GM23338 (cell line): ENCODE measurements at places on chromosomes 3 and 15.

- peak overlapping the region; percentile 30; the same call in 1 of the 2 replicates for H3K27ac ChIP-seq
- H3K36me3 ChIP-seq, result no peaks in the 10 kb centered on the region
- DNase-seq, result peak; percentile 60
Measured at GRCh38 chr3:9316881-9317361, 45.9 kb upstream of the THUMPD3 start.

DNA sequence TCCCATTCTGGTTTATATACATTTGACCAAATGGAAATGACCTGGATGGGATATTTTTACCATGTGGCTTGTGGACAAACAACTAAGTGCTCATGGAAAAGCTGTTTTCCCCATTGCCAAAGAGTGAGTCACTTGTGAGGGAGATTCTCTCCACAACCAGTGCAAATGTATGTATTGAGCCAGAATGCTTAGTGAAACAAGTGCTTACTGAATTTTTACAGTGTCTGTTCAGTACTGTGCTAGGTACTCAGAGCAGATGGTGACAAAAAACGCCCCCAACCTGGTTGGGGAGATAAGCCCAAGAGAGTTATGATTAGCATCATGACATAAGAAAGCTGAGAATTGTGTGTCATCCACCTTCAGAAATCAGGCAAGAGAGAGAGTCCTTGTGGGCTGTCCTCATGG lies 2.3 kb downstream of the CHP1 start:
- 0 out of 2 replicates have a peak, but pooled peaks cover 10% of the 10 kb centered on the region for H3K27me3 ChIP-seq
- peaks cover 25% of the 10 kb centered on the region for H3K4me1 ChIP-seq

DNA sequence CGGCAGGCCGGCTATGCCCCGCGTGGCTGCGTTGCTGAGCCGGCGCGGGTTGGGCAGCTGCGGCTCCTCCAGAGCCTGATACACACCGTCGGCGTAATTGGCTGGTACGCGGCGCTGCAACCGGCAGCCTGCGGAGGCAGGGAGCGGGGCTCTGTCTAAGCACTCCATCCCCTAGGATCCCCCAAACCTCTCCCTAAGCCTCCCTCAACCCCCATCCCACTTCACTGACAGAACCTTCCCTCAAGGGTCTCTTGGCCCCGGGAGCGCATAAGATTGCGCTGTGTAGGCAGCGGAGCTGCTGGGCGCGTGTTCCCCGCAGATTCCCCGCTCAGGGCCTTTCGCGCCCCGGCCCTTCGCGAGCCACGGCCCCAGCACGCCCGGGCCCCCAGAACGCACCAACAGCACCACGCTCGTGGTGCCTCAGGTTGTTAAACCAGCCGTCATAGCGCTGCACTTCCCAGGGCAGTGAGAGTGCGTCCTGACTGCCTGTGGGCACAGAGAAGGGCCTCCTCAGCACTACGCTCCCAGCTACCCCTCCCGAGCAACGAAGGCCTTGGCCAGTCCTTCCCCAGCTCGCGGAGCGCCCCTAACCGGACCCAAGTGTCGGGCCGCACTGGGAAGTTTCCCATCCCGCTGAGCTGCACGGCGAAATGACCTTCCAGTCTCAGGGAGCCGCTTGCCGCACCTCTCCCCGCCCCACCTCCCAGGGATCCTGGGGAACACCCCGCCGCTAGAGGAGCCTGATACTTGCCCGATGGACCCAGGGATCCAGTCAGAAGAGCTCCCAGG lies 1.2 kb downstream of the DUOX2 start:
- no peaks in the 10 kb centered on the region for H3K36me3 ChIP-seq
- peaks cover 95% of the 10 kb centered on the region for H3K27me3 ChIP-seq
- peak; percentile 55 for DNase-seq
- peaks cover 40% of the 10 kb centered on the region for H3K4me1 ChIP-seq
- H3K27ac ChIP-seq, result no peak overlapping the region

GRCh38 chr15:26781816-26782215 lies 8.9 kb upstream of the GABRB3 start:
- H3K27me3 ChIP-seq, result no peaks in the 10 kb centered on the region
- no peak overlapping the region for H3K4me3 ChIP-seq
- no peak overlapping the region for H3K27ac ChIP-seq
- H3K4me1 ChIP-seq, result peaks cover 6% of the 10 kb centered on the region
- no peaks in the 10 kb centered on the region for H3K36me3 ChIP-seq

- H3K4me3 ChIP-seq, result no peak overlapping the region
- peaks cover 44% of the 10 kb centered on the region for H3K4me1 ChIP-seq
- no peak overlapping the region for H3K27ac ChIP-seq
- DNase-seq, result no peak
- no peaks in the 10 kb centered on the region for H3K36me3 ChIP-seq
- H3K27me3 ChIP-seq, result no peaks in the 10 kb centered on the region
Measured at GRCh38 chr3:149366031-149366430, 11.4 kb downstream of the TM4SF1 start.

- peaks cover 3% of the 10 kb centered on the region; the same call in 1 of the 2 replicates for H3K36me3 ChIP-seq
- H3K27me3 ChIP-seq, result no peaks in the 10 kb centered on the region
- peaks cover 23% of the 10 kb centered on the region for H3K4me1 ChIP-seq
Measured at GRCh38 chr15:73172508-73172907, 120.2 kb downstream of the NEO1 start.

GRCh38 chr15:73936588-73937290 lies 10.5 kb downstream of the LOXL1 start:
- no peak for DNase-seq
- H3K27ac ChIP-seq, result no peak overlapping the region
- H3K27me3 ChIP-seq, result no peaks in the 10 kb centered on the region
- no peaks in the 10 kb centered on the region; the same call in 1 of the 2 replicates for H3K4me1 ChIP-seq
- no peak overlapping the region for H3K4me3 ChIP-seq
- no peaks in the 10 kb centered on the region for H3K36me3 ChIP-seq
